HL-60 (cell line): ENCODE measurements at places on chromosomes 1 and 21.

DNA sequence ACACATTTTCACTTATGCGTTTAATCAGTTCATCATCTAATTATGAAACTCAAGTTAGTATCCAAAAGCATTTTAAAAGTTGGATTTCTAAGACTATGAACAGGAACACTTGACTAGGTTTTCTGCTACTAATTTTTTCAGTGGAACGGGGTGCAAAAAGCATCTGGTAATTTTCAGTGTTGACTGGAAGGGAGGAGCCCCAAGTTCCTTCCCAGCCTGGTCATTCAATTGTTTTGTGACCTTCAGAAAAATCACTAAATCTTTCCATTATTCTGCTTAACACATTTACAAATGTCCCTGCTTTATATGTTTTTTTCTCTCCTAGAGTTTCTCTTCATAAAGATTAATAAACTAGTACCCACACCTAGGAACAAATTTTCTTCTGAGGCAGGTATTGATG is 6.0 kb upstream of the ADGRL4 start:
- DNase-seq = no peak

DNA sequence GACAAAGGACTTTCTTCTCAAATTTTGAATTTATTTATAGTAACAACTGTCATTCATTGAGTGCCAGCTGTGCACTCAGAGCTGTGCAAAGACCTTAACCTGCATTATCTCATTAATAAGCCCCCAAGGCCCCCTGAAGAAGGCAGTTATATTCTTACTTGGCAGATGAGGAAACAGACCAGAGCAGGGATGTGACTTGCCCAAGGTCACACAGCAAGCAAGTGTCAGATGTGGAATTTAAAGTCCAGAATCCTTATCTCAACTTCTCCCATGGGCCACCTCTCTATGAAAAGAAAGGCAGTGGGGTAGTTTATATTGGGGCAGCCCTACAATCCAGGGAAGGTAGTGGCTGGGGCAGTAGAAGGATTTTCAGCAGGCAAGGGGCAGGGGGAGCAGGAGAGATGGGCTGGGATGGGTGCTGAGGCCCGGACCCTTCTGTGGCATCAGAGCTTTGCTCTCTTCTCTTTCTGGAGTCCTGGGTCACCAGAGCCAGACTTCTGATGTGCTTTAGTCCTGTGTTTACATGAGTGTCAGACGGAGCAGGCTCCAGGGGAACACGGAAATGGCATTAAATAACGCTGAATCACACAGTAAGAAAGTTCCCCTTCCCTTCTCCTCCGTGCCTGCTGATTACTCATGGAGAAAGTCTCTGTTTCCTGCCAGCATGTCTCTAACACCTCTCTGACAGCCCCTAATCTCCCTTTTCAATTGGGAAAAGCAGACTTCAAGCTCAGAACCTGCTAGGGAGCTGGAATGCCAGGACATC is 39.5 kb downstream of the EPHB2 start:
- DNase-seq = peak; percentile 8

DNA sequence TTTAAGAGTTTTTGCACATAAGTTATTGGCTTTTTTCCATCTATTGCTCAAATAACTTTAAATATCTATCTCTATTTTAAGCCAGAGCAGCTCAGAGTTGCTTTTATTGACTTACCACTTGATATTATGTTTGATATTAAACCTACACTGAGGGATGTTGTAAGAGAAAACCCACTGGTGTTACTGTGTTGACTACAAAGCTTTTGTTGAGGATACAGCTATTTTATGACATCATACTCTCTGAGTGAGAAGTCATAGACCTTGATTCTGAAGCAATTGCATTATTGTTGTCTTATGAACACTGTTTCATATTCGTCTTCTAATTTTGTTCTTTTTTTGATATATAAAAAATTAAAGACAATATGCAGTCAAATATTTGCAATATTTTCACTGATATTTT is 560.4 kb downstream of the PTBP2 start:
- no peak for DNase-seq

DNA sequence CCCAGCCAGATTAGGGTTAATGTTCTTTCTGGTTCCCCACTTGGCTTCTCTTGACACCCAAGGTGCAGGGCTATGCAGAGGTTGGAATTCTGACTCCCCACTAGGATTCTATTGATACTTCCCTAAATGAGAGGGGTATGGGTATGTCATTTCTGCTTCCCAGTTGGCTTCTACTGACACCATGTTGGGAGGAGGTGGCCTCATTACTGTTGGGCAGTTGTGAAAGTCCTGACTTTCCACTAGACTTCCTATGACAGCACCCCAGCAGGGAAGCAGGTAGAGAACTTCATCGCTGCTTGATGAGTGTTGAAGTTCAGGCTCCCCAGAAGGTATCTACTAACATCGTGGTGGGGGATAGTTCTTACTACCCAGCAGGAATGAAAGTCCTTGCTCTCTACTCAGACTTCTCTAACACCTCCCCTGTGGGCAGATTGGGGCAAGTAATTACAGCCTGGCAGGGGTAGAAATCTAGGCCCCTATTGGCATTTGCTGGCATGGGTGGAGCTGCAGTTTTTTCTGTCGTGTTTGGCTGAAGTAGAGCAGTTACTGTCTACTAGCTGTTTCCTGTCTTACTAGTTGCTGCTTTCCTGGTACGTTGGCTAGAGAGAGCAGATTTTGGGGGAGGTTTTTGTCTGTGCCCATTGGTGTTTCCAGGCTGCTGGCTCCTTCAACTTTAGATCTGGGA is 41.5 kb downstream of the ZYG11B start:
- no peak for DNase-seq

DNA sequence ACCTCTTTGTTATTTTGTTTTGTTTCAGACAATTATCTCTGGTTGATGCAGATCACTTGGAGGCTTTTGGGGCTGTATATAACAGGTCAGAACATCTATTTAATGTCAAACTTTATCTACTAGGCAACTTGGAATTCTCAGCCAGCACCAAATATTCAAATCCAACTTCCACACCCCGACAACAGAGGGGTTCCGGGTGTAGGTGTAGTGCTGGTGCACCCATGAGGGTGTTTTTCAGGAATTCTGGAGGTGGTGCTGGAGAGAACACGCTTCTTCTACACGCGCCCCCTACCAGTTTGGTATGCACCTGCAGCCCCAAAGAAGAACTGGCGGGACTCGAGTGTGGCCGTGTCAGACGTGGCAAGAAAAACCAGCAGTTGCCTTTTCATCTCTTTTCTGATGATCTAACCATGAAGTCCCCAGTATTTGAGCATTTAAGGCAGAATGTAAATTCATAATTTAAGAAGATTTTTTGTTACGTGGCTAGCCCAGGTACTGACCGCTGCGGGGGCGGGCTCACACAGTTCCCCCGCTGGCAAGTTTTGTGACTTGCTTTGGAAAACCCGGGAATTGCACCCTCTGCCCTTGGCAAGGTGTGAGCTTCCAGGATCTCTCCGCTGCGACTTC is 462 bp upstream of the TLCD4 start:
- peak; percentile 64 for DNase-seq

GRCh38 chr1:99005537-99005942 is 879 bp upstream of the PLPPR5 start:
- no peak for DNase-seq

DNA sequence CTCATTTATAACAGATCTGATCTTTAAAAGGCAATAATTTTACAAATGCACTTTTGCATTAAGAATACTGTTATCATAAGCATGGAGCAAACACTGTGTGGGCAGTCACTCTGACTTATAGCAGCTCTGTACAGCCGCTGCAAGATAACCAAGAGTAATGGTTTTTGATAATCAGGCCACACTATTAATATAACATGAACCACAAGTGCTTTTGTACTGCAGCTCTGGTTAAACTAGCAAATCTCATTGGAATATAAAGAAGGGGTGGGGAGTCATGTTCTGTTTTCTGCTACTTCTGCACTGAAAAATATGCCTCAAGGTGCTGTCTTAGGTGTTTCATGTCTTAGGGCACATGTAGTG is 357.4 kb downstream of the LMO4 start:
- no peak for DNase-seq

DNA sequence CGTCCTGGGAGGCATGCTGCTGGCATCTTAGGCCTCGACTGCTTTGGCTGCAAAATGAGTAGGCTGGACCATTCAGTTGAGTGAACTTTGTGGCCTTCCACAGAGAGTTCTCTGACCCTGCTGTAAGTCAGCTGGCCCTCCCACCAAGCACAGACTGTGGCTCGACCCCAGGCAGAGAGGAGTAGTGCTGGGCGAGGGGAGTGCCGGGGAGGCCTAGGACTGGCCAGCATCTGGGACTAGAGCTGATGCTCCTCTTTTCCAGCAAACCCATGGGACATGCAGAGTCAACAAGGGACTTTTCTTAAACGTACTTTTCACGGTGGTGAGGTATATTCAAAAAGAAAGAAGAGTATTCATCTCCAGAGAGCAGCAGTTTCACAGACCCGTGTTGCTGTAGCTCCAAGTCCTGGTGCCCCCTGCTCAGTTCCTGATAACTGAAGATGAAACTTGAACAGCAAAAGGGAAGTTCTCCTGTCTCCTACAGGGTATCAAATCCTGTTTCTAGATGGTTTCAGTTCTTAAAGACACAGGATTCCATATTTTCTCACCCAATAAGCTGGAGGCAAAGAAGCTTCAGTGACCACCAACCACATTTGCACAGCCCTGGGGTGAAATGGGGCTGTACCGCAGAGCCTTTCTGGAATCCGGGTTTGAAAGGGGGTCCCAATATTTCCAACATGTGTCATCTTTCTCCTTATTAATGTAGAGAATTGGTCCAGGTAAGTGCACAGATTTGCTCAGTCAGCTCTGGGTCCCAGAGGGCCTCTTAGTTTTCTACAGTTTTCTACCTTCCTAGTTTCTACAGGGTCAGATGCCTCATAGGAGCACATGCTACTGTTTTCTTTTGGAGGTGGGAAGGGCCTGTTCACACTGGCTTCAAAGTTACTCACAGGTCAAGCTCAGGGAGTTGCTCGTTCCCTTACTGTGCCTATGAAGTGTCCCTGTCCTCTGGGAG is 20.9 kb downstream of the BATF3 start:
- no peak for DNase-seq

DNA sequence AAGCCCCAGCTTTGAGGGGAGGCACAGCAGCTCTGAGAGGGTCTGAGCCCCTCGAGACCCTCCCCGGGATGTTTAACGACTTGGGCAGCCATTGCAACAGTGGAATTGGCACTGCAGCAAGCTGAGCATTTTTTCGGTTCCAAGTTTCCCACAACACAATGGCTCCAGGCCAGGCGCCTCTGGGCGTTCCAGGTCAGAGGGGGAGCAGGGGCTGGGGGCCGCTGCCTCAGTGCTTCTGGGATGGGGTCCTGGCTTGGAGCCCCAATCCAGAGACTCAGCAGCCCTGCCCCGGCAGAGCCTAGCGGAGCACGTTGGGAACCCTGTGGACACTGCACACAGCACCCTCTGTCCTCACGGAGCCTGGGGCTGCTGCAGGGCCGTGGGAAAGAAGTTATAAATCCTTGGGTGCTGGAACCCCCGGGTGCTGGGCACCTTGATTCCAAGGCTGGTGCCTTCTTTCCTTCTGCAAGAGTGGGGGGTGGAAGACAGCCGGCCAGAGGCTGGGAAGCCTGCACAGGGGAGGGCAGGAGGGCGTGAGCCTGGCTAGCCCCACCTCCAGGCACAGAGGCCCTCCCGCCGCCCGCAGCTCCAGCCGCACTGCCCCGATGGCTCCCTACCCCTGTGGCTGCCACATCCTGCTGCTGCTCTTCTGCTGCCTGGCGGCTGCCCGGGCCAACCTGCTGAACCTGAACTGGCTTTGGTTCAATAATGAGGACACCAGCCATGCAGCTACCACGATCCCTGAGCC is 50.1 kb downstream of the COL18A1 start:
- no peak for DNase-seq

DNA sequence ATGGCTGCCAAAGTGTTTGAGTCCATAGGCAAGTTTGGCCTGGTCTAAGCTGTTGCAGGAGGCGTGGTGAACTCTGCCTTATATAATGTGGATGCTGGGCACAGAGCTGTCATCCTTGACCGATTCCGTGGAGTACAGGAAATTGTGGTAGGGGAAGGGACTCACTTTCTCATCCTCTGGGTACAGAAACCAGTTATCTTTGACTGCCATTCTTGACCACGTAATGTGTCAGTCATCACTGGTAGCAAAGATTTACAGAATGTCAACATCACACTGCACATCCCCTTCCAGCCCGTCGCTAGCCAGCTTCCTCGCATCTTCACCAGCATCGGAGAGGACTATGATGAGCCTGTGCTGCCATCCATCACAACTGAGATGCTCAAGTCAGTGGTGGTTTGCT is 215.8 kb upstream of the JUN start:
- no peak for DNase-seq

GRCh38 chr1:229305392-229305791 is 34.5 kb downstream of the RAB4A start:
- DNase-seq = no peak

- DNase-seq = no peak
Observed at GRCh38 chr1:27451343-27451742, 38.6 kb downstream of the WASF2 start.

GRCh38 chr1:183039985-183040447 is 16.8 kb downstream of the LAMC1 start:
- no peak for DNase-seq

DNA sequence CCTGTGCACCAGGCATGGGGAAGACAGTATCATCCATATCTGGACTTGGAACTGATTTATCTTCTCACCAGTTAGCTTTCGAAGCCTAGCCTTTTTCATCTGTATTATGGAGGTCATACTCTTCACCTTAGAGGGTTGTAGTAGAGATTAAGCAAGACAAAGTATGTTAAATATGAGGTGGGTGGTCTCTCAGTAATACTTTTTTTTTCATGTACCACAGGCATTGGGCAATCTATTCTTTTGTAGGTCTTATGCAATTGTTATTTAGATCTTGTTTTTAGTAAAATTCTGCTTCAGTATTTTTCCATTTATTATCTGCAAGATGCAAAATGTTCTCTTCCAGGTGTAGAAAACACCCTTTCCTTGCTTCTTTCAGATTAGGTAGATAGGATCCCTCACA is 35.2 kb upstream of the OR2B11 start:
- DNase-seq = no peak

DNA sequence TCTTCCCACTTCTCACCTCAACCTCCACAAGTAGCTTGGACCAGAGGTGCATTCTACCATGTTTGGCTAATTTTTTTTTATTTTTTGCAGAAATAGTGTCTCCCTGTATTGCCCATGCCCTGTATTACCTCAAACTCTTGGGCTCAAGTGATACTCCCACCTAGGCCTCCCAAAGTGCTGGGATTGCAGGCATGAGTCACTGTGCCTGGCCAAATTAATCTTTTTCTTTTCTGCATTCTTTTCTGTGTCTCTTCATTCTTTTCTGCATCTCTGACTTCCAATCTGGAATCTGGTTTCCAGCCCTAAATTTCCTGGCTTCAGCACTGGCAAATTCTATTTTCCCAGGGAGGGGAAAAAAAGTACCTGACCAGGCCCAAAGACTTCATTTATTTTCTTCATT is 31.2 kb upstream of the TACSTD2 start:
- no peak for DNase-seq

GRCh38 chr1:111515291-111516004 is 12.0 kb upstream of the ADORA3 start:
- peak; percentile 72 for DNase-seq

DNA sequence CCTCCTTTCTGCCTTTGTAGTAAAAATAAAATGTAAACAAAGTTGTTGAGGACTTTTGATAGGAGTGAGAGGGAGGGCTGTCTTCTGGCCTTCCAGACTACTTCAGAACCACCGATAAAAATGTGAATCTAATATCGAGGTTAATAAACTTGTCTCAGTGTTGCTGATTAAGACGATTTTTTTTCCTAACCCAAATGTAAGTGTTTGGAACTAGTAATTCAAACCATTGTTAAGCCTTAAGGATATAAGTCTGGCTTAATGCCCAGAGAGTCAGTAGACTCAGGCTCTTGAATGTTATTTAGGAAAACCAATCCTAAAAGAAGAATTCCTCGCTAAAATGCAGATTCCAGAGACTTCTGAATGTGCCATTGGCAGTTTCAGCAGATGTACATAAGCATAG is 356.9 kb downstream of the SIPA1L2 start:
- DNase-seq = no peak

- DNase-seq = no peak
Observed at GRCh38 chr1:38038861-38039260, 7.7 kb downstream of the POU3F1 start.
